ENCODE measurements at places on chromosomes 3 and 15. TPM values are rescaled to one million over a fixed set of nuclear protein-coding genes. Genes with fewer than 3 reads are reported as not detected.

Gene RAD51
- total RNA-seq: 20.9 TPM

GRCh38 chr3:42226470-42227425 lies 39.2 kb downstream of the CCK start:
- DNase-seq: no peak

DNA sequence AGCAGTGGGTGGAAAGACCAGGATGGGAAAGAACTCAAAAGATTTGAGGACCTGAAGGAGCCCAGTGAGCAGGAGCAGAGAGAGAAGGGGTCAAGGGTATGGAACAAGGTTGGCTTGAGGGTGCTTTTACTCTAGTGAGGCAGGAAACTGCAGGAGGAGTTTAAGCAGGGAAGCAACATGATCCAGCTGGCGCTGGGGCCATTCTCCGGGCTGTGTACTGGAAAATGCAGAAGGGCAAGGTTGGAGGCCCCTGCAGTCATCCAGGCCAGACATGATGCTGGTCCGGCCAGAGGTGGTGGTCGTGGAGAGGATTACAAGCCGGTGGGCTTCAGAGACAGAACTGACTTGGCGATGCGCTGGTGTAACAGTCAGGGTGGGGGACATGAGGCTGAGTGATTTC lies 81.8 kb downstream of the LSM3 start:
- DNase-seq: no peak

GRCh38 chr3:172549144-172549543 lies 25.9 kb upstream of the TNFSF10 start:
- no peak for DNase-seq

Gene GOLGA6A
- 0.39 TPM for total RNA-seq

Gene POPDC2
- total RNA-seq: 1.6 TPM

DNA sequence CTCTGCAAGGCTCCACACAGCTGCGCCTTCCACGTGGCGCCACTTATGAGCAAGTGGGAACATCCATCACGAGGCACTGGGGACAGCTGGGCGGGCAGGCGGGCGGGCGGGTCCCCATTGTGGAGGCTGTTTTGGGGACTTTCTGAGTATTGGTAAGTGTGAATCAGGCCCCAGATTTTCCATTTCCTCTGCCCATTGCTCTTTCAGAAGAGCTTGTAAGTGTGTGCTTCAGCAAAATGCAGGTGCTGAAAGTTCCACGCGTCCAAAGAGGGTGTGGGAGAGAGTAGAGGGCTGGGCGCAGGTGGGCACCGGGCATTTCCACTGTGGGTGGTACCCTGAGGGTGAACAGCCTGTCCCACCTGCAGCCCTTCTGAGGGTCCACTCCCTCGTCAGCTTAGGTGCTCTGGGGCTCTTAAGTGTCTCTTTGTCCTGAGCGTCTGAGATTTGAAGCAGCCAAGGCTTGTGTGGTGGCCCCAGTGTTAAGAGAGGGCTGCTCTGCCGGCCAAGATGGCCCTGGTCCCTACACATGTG lies 177.1 kb downstream of the RPLP1 start:
- no peak for DNase-seq

DNA sequence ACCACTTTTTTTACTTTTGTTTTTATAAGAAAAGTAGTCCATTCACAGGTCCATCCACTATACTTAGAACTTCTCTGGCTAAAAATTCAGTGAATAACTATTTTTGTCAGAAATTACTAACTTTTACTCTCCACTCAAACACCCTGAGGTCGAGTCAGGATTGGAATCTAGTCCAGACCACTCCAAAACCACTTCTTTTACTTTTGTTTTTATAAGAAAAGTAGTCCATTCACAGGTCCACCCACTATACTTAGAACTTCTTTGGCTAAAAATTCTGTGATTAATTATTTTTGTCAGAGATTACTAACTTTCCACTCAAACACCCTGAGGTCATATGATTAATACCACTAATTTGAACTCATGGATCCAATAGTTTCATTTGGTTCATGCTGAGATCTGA lies 239.4 kb downstream of the RORA start:
- DNase-seq: no peak

GRCh38 chr15:34182942-34183341 lies 27.0 kb downstream of the KATNBL1 start:
- DNase-seq: no peak

DNA sequence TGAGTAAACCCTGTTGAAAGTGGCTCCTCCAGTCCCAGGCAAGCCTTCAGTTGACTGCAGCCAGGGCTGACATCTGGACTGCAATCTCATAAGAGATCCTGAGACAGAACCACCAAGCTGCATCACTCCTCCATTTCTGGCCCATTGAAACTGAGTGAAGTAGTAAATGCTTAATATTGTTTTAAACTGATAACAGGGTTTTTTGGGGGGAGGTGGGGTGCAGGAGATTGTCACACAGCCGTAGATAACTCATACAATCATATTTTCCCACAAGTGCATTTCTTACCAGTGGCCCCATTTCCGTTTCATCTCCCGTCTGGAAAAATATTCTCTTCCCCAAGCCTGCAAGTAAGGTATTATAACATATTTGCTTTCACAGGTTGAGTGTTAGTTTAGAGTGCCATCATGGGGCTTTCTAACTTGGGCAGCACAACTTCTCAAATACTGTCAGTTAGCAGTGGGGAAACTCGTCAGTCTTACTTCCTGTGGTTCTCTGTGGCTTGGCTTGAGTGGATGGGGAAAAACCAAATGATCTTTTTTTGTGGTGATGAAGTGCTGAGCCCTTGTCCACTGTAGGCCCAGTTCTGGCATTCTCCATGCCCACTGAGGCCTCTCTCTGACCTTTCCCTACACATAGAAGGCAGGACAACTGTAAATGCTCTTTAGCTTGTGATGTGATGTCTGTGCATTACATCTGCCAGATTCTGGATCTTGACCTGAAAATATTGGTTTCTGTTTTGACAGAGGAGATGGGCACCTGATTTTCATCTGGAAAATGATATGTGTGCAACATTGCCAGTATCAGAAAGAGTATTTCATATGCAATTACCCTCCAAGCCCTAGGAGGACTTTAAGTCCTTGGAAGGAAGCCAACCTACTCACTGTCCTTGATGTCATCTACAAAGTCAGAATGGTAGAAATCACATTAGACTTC lies 90.1 kb upstream of the BHLHE40 start:
- DNase-seq: no peak

Gene THOC7
- 67.3 TPM for total RNA-seq

Gene ATP13A4
- 0.15 TPM for total RNA-seq

- DNase-seq: no peak
Measured at GRCh38 chr15:69145694-69146492, 14.5 kb upstream of the GLCE start.

- no peak for DNase-seq
Measured at GRCh38 chr3:84536916-84537315, 421.9 kb upstream of the CADM2 start.

Gene TM2D3
- 35.2 TPM for total RNA-seq

GRCh38 chr3:178671377-178671776 lies 135.1 kb downstream of the KCNMB2 start:
- DNase-seq: no peak

Gene NKIRAS1
- 12.0 TPM for total RNA-seq

- DNase-seq: peak; percentile 26
Measured at GRCh38 chr3:157360044-157360443, 76.6 kb upstream of the PTX3 start.

Gene ABTB1
- 19.4 TPM for total RNA-seq

- DNase-seq: no peak
Measured at GRCh38 chr3:159929171-159930141, 59.2 kb upstream of the IL12A start.

Gene PLA2G4E
- not detected for total RNA-seq

GRCh38 chr3:2727610-2728318 lies 382.4 kb downstream of the IL5RA start:
- DNase-seq: no peak

Gene NANOGP8
- total RNA-seq: not detected

GRCh38 chr3:69930564-69930963 lies 69.0 kb upstream of the SAMMSON start:
- no peak for DNase-seq

Gene TUSC7
- total RNA-seq: not detected

DNA sequence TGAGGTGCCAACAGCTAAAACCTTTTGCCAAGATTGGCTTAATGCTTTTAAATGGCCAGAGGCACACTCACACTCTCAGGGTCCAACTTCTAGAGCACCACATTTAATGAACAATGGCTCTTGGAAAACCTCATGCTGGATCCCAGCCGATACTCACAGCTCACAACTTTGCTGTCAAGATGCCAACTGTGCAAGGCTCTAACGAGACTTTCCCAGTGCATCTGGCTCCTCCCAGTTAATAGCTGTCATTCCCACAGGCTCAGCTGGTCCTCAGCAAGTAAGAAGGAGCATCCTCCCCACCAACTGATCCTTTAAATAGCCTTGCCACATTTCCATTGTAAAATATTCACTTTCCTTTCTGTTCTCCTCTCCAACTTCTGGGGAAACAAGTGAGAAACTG lies 20.3 kb upstream of the FRMD4B start:
- DNase-seq: no peak

DNA sequence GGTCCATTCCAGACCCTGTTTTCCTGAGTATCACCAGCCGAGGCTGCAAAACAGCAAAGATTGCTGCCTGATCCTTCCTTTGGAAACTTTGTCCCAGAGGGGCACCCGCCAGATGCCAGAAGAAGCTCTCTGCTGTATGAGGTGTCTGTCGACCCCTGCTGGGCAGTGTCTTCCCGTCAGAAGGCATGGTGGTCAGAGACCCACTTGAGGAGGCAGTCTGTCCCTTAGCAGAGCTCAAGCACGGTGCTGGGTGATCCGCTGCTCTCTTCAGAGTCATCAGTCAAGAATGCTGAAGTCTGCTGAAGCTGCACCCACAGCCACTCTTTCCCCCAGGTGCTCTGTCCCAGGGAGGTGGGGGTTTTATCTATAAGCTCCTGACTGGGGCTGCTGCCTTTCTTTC lies 1121.2 kb downstream of the NSUN3 start:
- no peak for DNase-seq

- DNase-seq: no peak
Measured at GRCh38 chr3:38560996-38561717, 65.0 kb downstream of the EXOG start.

DNA sequence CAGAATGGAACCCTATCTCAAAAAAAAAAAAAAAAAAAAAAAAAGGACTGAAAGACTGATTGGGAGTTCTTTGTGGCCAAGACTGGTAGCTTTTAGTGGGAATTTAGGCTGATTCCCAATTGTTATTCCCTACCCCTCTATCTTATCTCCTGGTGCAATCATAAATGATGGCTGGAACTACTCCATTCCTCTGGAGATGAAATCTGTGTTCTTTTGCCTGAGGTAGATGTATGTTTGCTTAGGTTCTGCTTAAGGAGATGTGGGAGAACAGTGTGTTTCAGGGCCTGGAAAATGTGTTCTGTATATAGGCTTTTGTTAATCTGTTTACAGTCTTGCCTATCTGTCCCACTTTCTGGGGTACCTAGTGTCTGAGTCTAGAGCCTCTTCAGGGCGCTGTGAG lies 19.5 kb downstream of the UBE2Q2 start:
- no peak for DNase-seq

Gene PRSS50
- not detected for total RNA-seq

Gene DCLK3
- not detected for total RNA-seq

DNA sequence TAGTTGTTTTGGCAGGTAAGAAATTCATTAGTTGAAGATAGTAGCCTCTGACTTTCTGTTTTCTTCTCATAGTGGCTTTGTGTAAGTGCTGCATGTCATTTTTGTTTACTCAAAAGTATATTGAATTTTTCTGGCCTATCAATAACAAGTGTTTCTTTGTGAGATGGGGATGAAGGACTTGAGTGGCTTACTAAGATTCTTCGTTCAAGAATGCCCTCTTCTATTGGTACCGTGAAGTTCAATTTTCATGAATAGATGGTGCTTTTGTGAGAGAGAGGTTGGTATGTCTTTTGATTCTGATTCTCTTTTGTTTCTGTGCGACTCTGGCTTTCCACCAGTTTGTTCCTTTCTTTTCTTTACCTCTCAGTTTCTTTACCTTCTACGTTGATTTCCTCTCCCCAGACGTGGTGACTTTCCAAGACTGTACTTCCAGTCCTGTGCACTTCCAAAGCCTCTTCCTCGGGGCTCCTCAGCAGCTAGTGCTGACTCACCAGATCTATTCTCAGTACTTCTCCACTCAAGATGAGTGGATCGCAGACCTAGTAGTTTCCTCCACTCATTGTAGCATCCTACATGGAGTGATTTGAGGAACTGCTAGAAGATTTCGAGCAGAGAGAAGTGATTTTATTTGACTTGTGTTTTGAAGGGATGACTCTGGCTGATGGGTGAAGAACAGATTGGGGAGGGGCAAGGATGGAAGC lies 82.0 kb upstream of the EPHB3 start:
- no peak for DNase-seq

GRCh38 chr3:171614318-171614921 lies 154.2 kb upstream of the TNIK start:
- no peak for DNase-seq

- no peak for DNase-seq
Measured at GRCh38 chr3:193372783-193373182, 5.8 kb downstream of the ATP13A5 start.

GRCh38 chr3:135056084-135056730 lies 261.1 kb downstream of the EPHB1 start:
- no peak for DNase-seq

DNA sequence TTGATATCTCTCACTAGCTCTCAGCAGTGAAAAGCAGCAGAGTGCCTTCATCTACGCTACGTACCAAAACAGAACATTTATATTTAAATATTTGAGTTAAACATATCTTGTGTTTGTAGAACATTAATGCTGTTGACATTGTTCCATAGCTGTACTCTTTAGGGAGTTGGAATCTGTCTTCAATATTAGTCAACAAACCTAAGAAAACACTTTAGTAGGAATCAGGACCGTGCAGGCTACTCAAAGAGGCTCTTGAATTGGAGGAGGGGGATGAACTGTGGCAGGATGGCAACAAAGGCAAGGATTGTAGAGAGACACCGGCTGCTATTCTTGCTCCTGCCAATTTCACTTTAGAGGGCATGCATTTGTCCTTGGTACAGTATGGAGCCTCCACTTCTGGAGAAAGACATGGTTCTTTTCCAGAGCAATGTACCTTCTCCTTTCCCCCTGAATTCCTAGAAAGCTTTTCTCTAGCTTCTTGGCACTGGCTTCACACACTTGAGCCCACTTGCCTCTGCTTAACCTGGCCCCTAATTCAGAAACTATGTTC lies 265.9 kb downstream of the CD47 start:
- no peak for DNase-seq

- no peak for DNase-seq
Measured at GRCh38 chr3:30915782-30916181, 21.3 kb upstream of the GADL1 start.
